Stimulated activated CD4-positive, alpha-beta T cell treated with anti-CD3 and anti-CD28 coated beads, Interleukin-15, amount 100 ng/mL, for 1 hour (primary cell): ENCODE measurements at places on chromosomes 6 and 20.

DNA sequence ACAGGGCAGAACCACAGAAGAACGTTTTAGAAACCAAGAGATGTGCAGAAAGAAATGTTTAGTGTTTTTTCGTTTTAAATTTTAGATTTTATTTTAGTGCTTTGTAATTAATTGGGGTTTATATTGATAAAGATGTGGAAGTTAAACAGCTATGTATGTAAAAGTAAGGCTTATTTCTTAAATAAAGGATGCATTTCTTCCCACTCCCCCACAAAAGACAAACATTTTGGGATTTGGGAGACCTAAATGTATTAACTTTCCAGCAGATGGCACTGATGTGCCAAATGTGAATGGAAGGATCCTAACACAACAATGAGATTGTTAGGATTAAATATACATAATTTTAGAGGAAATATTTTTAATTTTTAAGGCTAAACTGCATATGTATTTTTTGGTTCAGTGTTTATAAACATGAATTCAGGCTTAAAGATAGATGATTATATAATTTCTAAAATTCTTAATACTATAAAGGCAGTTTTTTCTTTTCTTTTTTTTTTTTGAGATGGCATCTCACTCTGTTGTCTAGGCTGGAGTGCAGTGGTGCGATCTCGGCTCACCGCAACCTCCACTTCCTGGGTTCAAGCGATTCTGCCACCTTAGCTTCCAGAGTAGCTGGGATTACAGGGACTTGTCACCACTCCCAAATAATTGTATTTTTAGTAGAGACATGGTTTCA lies 12.0 kb downstream of the PFDN4 start:
- DNase-seq = no peak

- no peak for DNase-seq
Measured at GRCh38 chr6:20444786-20445271, 43.1 kb downstream of the E2F3 start.

DNA sequence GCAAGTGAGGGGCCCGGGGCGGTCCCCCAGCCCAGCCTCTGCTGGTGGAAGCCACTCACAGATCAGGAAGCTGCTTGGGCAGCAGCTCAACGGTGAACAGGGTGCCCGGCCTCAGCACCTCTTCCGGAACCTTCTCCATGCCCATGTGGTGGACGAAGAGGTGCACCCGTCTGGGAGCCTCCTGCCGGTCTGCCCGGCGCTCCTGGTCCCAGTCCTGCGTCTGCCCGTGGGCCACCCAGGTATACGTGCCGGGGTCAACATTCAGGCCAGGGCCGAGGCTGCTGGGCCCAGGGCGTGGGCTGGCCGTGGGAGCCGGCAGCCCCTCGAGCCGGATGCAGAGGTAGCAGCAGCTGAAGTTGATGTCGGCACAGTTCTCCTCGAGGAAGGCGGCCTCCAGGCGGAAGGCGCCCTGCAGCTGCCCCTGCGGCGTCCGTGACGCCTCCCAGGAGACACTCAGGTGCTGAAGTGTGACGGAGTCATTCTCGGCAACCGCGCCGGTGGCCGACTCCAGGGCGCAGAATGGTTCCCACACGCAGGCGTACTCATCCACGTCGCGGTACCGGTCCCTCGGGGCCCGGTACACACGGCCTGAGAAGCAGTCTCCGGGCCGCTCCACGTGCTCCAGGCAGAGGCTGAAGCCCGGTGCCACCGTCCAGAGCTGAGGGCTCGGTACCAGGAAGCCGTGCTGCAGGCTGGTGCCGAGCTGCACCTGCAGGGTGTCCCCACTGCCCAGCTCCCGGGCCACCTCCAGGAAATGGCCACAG lies 8.7 kb downstream of the FNDC11 start:
- no peak for DNase-seq

- no peak for DNase-seq
Measured at GRCh38 chr20:25859649-25860530, 163.2 kb upstream of the ZNF337 start.

DNA sequence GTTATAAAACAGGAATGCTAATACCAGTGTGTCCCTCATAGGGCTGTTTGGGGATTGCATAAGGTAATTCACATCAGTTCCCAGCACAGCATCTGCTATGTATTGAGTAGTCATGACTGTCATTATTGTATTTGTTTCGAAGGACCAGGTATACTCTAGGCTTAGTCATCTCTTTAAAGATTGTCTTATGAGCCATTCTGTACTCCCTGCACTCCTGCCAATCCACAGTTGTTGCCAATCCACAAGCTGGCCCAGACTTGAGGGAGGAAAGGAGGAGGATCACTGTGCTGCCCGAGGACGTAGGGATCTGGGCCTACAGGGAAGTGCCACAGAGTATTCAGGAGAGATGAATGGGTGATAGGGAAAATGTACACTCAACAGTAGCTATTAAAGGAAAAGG lies 113.0 kb upstream of the TIAM2 start:
- DNase-seq = no peak

- no peak for DNase-seq
Measured at GRCh38 chr6:36979347-36979742, 6.7 kb downstream of the MTCH1 start.

DNA sequence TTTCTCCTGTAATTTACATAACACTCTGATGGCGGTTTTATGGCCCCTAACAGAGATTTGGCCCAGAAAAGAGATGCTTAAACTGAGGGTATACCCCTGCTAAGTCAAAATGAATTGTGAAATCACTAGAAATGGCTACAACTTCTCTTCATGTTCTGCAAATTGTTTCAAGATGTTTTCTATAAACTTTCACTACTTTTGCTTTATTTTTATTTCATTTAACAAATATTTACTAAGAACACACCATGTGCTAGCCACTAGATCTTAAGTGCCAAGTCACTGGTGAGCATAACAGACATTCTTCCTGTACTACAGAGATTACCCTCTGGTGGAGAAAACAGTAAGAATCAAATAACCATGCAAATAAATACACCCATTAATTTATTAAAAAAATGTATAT lies 87.6 kb downstream of the KCNQ5 start:
- no peak for DNase-seq

GRCh38 chr6:114144887-114145851 lies 174.2 kb upstream of the HDAC2 start:
- no peak for DNase-seq

DNA sequence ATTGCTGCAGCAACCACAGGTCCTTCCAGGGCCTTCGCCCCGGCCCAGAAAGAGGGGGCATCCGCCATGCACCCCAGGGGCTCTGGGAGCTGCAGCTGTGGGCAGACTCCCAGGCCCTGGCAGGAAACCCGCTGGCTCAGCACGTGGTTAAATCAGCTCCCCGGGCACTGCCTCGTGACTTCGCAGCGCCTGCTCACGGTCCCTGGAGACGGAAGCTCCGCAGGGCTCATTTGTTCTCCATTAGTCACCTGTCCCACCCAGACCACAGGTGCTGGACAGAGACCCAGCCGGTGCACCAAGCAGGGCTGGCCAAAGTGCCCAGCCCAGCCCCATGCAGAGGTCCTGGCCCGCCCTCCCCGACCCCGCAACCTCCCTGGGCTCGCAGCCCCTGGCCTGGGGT lies 14.7 kb downstream of the KCNQ2 start:
- DNase-seq = no peak

- DNase-seq = no peak
Measured at GRCh38 chr6:3527651-3527977, 70.8 kb upstream of the SLC22A23 start.
